ENCODE measurements at places on chromosomes 1 and 21.

DNA sequence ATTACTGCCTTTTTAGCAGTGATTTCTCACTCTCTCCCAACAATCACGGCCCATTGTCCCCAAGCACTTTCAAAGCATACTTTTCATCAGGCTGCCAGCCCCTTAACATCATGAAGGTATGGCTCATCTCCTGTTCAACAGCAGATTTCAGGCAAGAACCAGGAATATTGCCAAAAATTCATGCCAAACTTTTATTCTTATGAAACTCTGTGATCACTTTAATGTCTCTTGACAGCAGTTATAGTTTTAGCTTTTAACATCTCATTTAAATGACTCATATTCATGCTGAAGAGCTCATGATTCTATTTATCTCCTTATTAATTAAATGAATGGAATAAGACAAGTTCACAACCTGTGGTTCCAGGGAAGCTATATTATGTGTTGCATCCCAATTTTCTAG is 235.1 kb downstream of the GRIK1 start:
- DNase-seq = no peak

GRCh38 chr1:115134850-115135480 is 45.7 kb upstream of the TSPAN2 start:
- no peak for DNase-seq

DNA sequence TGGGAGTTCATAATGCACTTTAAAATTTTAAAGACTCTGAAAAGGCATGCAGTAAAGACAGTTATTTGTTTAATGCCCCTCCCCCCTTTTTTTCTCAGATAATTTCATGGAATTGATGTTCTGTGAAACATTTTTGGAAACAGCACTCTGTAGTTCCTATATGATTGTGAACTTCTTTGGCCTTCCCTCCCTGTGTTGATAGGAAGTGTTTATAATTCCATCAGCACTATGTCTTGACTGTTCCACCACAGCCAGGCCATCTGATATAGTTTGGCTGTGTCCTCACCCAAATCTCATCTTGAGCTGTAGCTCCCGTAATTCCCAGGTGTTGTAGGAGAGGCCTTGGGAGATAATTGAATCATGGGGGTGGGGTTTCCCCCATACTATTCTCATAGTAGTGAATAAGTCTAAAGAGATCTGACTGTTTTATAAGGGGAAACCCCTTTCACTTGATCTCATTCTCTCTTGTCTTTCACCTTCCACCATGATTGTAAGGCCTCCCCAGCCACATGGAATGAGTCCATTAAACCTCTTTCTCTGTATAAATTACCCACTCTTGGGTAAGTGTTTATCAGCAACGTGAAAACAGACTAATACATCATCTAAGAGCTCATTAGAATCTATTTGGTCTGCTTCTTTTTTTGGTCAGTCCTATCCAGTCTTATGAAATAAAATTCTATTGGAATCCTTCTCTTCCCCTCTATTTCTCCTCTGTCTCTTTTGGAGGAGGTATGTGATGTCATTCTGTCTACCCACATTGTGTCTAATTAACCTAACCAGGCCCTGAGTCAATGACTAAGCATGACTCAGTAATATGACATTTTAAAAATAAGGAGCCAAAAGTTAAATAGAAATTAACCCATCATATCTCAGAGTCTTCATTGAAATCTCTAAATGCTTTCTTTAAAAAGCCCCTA is 8.9 kb downstream of the CCDC185 start:
- DNase-seq = no peak

- no peak for DNase-seq
Observed at GRCh38 chr21:45950740-45951515, 30.6 kb upstream of the COL6A1 start.

GRCh38 chr1:54398963-54399528 is 7.1 kb downstream of the SSBP3 start:
- no peak for DNase-seq

DNA sequence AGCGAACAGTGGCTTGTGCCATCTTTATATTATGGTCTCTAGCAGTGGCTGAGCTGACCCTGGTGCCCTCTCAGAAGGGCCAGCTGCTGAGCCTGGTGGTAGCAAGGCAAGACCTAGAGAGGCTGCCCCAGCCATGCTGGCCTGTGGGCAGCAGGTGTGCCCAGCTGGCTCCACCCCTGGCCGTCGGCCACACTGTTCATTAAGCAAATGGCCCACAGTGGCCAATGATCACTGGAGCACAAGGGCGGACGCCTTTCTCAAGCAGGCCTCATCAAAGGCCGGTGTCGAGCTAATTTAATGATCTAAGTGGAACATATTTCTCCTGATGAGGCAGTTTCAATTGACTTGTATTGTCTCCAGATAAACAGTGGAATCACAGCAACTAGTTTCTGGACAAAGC is 89.4 kb downstream of the GRIK3 start:
- DNase-seq = no peak

DNA sequence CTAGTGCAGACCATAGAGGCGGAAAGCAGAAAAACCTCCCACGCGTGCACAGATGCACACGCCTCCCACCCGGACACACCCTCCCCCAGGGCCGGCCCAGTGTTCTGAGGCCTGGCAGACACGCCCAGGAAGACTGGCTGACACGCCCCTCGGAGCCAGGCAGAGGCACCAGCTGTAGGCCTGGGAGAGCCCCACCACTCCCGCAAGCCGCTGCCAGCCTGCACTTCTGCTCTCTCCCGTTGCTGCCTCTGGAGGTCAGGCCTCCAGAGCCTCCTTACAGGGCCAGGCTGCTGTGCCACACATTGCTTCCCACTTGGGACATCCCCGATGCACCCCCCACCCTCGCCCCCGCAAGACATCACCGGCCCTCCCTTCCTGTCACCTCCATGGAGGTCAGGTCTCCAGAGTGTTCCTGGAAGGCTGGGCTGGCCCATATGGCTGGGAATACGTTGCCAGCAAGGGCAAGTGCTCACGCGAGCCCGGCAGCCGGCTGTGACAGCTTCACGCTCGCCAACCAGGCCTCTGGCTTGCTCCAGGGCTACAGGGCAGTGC is 40.4 kb downstream of the CASZ1 start:
- DNase-seq = peak; percentile 44

GRCh38 chr1:66925558-66925910 is 744 bp downstream of the MIER1 start:
- no peak for DNase-seq

GRCh38 chr1:10862743-10863335 is 66.4 kb upstream of the CASZ1 start:
- no peak for DNase-seq

DNA sequence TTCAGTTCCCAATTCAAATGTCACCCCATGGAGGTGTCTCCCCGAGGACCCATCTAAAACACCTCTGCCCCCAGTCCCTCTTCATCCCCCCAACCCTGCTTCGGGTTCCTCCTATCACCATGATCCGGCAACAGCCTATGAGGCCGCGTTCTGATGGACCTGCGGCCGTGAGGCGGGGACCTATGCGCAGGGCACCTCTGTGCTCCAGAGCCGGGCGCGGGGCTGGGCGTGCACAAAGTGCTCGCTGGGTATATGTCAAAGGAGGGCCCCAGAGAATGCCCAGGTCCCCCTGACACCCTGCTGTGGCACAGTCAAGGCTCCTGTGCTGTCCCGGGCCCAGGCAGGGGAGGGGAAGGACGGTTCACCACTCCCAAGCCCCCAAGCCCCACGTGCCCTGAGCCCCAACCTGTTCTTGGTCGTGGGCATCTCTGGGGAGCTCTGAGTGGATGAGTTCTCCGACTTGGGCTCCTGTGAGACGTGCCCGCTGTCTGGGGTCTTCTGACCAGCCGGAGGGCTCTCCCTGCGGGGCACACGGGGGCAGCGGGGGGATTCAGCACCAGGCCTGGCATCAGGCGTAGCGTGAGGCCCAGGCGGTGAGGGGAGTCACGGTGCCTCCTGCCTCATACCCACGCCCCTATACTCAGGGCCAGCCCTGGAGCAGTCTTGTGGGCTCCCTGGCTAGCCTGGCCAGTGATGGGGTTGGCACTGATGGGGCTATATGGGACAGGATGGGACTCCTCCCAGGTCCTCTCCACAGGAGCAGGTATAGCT is 67.7 kb downstream of the RAP1GAP start:
- no peak for DNase-seq

GRCh38 chr1:70319750-70320149 is 34.8 kb downstream of the ANKRD13C start:
- DNase-seq = no peak

DNA sequence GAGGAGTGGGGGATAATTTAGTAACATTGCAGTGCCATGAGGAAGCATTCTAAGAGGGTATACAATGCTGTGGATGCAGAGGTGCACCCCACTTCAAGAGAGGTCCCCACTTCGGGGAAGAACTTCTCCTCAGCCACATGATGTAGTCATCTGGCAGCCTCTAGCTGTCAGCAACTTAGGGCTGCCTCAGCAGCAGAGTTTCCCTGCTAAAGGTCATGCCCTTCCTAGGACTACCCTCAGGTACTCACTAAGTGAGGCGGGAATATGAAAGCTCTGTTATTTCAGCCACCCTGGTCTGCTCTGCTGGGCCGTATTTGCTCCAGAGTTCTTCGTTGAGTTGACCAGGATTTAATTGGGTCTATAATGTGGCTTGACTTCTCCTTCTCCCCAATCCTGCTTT is 41.9 kb upstream of the NGF start:
- DNase-seq = no peak

- no peak for DNase-seq
Observed at GRCh38 chr1:109650609-109651008, 5.3 kb upstream of the GSTM4 start.

DNA sequence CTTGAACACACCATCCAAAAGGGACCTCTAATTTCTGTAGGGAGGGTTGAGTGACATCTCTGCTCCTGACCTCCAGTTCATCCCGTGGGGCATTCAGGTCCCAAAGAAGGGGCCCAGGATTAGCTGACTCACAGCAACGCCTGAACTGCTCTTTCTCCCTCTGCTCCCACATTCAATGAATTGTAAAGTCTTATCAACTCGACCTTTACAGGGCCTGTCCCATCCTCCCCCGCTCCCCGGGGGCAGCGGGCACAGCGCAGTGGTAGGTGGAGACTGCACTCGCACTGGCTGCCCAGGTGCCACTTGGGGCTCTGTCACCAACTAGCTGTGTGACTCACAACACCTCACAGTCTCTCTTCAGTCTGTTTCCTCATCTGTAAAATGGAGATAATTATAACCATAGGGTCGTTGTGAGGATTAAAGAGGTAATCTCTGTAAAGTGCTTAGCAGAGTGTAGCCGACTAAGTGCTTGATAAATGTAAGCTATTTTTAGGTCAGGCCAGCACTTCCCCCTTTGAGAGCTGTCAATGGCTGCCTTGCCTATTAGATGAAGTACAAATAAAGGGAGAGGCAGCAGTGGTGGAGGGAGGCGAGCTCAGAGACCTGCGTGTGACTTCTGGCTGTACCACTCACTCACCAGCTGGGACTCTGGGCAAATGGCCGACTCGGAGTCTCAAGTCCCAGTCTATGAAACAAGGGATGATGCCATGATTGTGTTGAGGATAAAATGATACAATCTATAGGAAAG is 637 bp upstream of the MYBPHL start:
- DNase-seq = no peak

DNA sequence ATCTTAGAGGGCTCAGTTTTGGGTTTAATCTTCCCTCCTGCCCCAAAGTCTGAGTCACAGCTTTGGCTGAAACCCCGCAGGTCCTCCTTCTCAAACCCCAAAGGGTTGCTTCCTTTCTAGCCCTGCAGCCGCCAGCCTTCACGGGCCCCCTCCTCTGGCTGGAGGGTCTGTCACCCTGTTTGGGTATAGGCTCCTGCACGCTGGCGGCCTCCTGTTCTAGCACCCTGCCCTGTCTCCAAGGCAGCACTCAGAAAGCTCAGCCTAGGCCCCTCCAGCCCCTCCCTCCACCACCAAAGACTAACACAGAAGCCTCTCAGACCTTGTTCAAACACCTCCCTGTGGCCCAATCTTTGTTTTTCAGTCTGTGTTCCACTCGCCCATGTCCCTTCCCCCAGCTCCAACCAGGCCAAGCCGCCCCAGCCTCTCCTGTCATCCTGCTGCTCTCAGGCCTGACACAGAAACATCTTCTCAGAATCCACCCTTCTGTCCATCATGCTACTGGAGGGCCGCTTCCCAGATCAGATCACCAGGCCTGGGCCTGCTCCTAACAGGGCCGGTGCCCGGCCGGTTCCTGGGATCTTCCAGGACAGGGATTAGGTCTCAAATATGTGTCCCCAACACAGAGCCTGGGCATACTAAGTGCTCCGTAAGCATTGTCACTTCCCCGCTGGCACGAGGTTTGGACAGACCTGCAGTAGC is 35.6 kb downstream of the HTR6 start:
- no peak for DNase-seq

GRCh38 chr1:85847356-85847755 is 139.1 kb upstream of the ZNHIT6 start:
- no peak for DNase-seq

GRCh38 chr21:42105476-42106315 is 34.6 kb downstream of the UMODL1 start:
- DNase-seq = no peak

- DNase-seq = no peak
Observed at GRCh38 chr1:91572044-91572443, 71.4 kb downstream of the CDC7 start.

DNA sequence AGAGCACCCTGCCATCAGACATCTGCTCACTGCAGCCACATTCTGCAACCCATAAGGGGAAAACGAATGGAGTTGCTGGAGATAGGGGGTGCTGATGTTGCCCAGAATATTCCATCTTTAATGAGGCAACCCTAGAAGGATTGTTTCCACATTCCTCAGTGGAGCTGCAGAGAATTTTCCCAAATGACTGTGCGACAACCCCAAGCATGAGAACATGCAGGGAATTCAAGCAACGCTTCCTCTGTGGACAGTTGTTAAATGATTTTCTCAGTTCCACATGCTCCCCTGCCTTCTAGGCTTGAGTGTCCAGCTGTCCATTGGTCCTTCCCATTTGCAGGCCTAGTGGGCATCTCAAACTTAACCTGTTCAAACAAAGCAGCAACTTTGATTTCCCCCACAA is 20.5 kb upstream of the UBL4B start:
- DNase-seq = no peak

GRCh38 chr1:12344596-12345349 is 114.9 kb downstream of the VPS13D start:
- DNase-seq = no peak

DNA sequence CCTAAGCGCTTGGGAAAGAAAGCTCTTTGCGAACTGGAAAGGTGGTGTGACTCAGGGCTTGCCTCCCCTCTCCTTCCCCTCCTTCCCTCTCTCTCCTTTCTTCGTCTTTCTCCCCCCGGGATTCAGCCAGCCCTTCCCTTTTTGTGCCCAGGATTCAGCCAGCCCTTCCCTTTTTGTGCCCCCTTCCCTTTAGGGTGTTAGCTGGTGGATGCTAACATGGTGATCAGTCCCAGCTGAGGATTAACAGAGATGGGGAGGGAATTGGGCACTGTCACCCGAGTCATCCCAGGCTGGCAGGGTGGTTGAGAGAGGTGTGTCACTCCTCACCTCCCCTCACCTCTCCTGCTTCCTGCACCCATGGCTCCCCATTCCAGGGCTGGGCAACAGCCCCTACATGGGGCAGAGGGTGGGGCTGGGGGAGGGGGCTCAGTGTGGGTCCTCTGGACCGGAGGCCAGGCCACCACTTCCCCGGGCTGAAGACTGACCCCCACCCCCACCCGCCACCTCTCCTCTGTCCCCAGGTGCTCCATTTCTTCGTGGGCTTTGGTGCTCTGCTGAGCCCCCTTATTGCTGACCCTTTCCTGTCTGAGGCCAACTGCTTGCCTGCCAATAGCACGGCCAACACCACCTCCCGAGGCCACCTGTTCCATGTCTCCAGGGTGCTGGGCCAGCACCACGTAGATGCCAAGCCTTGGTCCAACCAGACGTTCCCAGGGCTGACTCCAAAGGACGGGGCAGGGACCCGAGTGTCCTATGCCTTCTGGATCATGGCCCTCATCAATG is 51.5 kb downstream of the ELK4 start:
- DNase-seq = no peak
